ENCODE measurements at places on chromosomes 16 and 17.

DNA sequence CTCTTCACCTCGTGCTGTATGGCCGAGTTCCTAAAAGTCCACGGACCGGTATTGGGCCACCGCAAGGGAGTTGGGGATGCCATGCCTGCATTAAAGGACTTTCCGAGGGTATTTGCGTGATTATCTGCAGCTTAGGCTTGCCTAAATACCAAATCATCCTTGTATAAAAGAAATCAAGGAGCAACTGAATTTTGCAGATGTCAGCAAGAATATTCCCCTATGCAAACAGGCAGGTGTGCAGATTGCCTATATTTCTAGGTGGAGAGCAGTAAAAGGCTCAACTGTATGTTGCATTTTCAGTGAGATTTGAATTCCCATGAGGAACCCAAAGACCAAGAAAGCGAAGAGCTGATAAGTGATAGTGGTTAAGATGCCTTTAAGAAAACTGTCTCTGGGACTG lies 452.3 kb downstream of the CDH11 start:
- no peak for DNase-seq

DNA sequence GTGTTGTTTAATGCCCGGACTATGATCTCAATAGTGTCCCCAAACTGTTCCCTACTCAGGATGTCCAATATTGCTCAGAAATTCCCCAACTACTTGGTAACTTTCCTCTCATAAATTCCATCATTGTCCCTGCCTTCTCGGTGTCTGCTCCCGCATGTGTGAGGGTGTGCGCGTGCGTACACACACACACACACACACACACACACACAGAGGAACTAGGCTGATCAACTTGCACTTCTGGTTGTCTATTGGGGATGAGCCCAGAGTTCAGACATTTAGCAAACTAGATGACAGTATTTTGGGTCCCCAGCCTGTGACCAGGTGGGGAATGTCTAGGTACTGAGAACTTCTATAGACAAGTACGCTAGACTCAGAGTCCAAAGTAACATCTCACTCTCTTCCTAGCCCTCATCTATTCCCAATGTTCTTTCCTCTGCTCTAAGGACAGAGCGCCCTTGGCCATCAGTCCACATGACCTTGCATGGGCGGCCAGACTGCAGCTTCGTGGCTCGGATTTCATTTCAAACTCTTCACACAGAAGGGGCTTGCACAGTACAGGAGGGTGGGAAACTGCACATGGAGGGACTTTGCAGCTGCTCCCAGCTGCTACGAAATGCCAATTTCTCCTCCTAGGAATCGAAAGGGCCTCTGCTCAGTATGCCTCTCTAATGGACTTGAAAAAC lies 5.3 kb downstream of the HS3ST3A1 start:
- DNase-seq = peak; percentile 61

DNA sequence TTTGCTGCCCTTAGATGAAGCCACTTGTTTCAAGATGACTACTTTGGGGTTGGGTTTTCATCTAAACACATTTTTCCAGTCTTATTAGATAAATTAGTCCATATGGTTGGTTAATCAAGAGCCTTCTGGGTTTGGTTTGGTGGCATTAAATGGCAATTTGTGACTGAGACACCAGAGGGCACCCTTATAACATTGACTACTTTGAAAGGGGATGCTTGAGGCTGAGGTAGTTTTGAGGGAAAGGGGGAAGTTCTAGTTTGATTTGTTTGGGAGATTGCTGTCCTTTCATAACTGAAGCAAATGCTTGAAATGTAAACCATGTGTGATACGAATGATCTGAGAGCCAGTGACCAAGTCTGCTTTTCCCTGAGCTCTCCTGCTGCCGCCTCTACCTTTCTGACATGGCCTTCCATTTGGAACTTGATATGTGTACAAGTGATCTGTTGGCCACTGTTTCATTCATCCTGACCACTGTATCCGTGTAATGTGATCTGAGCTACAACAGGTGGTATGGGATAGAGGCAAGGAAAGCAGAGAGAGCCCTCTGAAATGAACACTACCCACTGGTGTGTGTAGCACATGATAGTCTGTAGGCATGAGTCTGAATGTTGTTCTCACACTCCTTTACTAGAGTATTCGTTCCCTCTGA lies 5.8 kb upstream of the RARA start:
- DNase-seq = peak; percentile 74

DNA sequence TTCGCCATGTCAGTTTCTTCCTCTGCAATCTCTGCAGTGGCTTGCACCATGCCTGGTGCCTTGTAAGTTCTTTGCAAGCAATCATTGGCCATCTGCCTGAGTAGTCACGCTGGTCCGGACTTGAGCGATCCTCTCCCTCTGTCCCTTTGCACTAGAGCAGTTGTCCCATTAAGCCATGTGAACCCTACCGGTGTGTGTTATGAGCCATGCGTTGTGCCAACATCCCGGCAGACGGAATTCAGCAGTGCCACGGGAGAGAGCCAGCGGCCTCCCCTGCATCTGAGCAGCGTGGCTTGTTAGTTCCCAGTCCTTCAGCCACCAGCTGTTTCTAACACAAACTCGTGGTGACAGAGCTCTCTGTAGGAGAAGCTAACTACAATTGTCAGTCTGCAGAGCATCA lies 275.1 kb upstream of the HSBP1 start:
- DNase-seq = no peak

- no peak for DNase-seq
These were observed 115.2 kb upstream of the NETO2 start for GRCh38 chr16:47258874-47259461.

GRCh38 chr16:787978-788398 lies at the start of gene RPUSD1:
RPUSD1 (minus strand) TSS chr16:788381; CDS start chr16:787737, 644 bp downstream.
- no peak for DNase-seq

- no peak for DNase-seq
These were observed 927.6 kb upstream of the CDH8 start for GRCh38 chr16:62963846-62964245.

- DNase-seq = no peak
These were observed 101.8 kb downstream of the PARN start for GRCh38 chr16:14528306-14528705.

DNA sequence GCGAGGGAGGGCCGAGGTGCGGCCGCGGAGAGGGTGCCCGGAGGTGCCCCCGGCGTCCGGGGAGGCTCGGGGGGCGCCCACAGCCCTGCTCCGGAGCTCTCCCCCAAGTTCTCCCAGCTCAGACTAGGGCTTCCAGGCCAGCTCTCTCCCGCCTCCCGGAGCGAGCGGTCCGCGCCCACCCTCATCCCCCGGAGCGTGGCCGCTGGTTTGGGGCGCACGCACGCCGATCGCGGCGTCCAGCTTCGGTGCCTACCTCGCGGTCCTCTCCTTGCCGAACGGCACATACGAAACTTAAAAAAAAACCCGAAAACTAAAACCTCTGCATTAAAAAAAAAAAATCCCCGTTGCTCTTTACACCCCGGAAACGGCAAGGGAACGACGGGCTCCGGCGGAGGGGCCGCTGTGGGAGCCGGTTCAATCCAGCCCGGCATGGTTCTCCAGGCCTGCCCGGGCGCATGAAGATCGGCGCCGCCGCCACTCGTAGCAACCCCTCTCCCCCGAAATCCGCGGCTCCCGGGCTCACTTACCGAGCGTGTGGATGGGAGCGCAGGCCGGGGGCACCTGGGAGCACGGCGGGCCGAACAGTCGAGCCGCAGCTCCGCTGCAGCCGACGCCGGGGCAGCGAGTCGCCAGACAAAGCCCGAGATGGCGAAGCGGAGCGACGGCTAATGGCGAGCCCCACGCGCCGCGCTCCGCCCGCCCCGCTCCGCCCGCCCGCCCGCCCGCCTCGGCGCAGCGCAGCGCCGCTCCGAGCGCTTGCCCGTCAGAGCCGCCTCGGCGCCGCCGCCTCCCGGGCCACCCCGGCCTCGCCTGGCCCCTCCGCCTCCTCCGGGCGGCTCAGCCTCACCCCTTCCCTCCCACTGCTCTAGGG lies 973 bp upstream of the UBTF start:
- DNase-seq = peak; percentile 77

- no peak for DNase-seq
These were observed 394 bp upstream of the PRM3 start for GRCh38 chr16:11273721-11274324.

DNA sequence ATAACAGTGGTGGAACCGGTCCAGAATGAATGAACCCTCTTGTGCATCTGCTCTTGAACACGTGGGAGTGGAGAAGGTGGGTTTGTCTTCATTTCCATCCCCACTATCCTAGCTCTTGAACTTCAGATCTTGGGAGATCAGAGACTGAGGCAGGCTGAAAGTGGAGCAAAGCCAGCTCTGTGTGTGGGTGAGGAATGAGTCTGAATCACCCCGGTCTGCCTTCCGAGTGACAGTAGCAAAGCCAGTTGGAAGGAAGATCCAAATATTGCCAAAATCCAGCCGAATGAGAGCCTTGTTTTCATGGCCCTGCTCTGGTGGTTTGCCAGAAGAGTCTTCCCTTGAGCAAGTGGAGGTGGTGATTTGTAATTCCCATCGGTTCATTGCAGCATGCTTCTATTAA lies 29.0 kb upstream of the ASIC2 start:
- no peak for DNase-seq

DNA sequence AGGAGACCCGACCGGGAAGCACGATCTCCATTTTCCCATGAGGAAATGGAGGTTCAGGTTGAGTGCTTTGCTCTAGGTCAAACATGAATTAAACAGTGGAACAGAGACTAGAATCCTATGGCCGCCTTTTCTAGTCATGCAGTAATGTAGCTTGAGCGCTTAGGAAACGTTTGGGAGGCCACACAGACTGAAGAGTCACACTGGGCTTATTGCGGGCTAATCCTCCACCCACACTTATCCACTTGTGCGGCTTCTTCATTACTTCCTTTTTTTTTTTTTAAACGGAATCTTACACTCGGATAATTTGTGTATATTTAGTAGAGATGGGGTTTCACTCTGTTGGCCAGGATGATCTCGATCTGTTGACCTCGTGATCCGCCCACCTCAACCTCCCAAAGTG lies 26.0 kb downstream of the CACNG3 start:
- no peak for DNase-seq

DNA sequence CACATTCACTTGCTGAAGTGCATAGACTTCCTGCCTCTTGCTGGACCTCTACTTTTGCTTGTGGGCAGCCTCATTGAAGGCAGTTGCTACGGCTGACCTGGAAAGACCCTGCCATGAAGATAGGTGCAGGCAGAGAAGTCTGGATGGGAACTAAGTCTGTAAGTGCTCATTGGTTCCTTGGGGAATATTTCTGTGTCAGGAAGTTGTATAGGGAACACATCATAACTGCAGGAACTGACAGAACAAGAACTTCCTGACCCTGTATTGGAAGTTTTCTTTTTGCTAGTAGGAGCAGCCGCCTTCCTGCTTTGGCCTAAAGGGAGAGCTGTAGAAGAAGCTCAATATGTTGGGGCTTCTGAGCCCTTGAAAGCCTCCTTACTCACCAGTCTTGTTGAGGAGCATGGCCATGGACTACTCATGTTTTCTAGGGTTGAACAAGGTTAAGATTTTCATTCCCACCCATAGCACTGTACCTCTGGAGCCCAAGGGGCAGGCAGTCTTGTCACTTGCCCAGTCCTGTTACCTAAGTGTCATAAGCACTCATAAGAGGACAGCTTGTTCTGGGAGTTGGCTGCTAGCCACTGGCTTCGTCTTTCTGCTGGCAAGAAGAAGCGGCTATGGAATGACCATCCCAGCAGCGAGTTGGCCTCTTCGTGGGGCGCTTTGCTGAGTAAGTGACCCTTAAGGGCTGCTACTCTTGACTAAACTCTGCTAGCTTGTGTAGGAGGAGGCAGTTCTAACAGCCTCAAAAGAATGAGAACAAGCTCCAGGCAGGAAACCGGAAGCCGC lies 7.2 kb downstream of the UBFD1 start:
- DNase-seq = no peak

GRCh38 chr16:51302042-51302441 lies 151.0 kb upstream of the SALL1 start:
- no peak for DNase-seq

DNA sequence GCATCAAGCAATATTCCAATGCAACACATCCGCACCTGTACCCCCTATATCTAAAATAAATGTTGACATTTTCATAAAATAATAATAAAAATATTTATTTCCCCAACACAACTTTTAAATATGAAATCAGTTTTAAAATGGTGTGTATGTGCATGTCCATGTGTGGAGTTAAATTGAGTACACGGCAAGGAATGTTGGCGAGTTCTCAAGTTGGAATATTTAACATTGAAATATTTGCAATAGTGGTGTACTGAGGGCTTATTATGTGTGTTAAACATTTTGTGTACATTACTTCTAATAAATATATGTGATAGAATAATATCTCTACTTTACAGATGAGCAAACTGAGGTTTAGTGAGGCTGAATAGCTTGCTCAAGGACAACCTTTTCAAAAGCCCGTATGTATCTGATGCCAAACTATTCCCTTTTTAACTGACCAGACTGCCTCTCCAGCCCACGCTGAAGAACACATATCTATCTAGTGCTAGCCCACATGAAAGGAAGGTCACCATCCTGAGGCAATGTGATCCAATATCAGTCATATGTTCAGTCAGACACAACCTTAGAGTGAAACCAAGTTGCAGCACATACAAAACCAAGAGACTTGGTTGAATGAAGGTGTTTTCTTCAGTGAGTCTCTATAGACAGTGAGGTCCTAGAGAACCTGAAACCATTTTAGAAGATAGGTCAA lies 192.2 kb upstream of the CDH11 start:
- DNase-seq = no peak

DNA sequence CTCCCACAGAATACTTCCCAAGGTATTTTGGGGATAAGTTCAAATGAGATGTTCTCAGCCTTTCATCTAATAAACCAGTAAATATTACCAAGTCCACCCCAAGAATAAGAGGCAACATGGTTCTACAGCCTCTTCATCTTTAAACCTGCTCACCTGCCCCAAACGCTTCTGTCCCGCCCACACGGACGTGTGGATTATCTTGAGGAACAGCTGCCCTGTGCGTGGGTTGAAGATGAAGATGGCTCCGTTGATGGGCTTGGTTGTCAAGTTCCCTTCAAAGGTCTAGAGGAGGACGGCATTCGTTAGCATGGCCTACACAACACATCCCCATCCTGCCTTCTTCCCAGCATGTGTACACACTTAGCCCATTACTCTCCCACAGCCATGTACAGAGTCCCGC lies 8.4 kb upstream of the RILP start:
- DNase-seq = no peak

GRCh38 chr16:85256190-85256739 lies 144.0 kb upstream of the CIBAR2 start:
- DNase-seq = no peak

DNA sequence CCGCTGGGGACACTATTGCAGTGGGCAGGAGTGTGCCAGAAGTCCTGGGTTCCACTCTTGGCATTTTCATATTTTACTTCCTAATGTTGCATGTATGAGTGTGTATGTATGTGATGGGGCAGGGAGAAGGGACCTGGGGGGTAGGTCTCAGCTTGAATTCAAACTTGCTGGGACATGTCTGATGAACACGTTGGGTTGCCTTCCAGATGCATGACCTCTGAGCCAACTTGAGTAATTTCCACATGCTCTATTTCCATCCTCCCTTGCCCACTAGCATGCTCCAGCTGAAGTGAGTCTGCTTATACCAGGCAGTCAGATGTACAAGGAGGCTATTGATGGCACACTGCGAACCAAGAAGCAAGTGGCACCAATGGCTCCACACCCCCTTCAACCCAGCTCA lies 32.9 kb upstream of the SRSF1 start:
- no peak for DNase-seq

All from right forelimb (tissue), 1 donor.